Nephron progenitor cell (in vitro differentiated cells): ENCODE measurements at places on chromosomes 12 and 14.

GRCh38 chr14:81137316-81137715, 83.4 kb downstream of the GTF2A1 start:
- no peak for DNase-seq

DNA sequence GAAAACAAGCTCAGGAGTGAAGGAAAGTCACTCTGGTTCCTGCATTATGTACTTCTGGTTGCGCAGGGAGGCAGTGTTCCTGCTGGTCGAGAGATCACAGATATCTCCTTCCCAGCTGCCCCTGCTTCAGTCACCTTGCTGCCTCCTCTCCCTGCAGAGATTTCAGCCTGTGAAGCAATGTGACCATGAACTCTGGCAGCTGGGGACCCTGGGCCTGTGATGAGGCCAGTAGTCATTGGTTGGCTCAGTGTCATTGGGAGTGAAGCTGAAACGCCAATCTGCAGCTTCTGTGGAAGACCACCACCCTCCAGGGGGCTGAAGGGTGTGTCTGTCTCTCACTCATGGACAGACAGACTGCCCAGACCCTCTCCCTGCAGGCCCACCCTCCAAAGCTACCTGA, 45.0 kb downstream of the PLEKHD1 start:
- no peak for DNase-seq

- no peak for DNase-seq
These were observed 148.5 kb downstream of the VRK1 start for GRCh38 chr14:96945721-96946120.

- no peak for DNase-seq
These were observed 301.6 kb downstream of the PCNX1 start for GRCh38 chr14:71208702-71209357.

GRCh38 chr14:58946431-58946830, 242.0 kb upstream of the DAAM1 start:
- DNase-seq = no peak

DNA sequence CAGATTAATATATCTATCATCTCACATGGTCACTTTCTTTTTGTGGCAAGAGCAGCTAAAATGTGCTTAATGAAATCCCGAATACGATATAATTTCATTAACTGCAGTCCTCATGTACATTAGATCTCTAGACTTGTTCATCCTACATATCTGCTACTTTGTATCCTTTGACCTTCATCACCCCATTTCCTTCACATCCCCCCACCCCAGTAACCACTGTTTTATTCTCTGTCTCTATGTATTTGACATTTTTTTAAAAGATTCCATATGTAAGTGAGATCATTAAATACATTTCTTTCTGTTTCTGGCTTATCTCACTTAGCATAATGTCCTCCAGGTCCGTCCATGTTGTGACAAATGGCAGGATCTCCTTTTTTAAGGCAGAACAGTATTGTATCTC, 23.0 kb upstream of the ST8SIA1 start:
- no peak for DNase-seq

GRCh38 chr14:31777312-31777711, 216.1 kb downstream of the NUBPL start:
- no peak for DNase-seq

DNA sequence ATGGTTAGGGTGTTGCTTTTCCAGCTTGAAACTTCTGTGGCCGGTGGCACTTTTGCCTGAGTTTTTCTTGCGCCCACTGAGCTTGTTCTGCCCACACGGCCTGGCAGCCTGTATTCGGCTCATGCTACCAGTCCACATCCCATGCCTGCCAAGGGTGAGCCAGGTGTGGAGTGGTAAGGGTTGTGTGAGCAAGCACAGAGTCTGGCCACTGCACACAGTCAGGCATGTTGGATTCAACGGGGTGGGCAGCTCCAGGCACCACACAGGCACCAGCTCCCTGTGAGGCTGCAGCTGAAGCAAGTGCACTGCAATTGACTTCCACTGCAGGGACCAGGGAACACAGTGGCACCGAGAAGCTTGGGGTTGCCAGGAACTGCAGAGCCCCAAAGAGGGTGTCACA, 18.8 kb upstream of the NTS start:
- no peak for DNase-seq

- DNase-seq = no peak
These were observed 327.6 kb upstream of the SFSWAP start for GRCh38 chr12:131383291-131383690.

DNA sequence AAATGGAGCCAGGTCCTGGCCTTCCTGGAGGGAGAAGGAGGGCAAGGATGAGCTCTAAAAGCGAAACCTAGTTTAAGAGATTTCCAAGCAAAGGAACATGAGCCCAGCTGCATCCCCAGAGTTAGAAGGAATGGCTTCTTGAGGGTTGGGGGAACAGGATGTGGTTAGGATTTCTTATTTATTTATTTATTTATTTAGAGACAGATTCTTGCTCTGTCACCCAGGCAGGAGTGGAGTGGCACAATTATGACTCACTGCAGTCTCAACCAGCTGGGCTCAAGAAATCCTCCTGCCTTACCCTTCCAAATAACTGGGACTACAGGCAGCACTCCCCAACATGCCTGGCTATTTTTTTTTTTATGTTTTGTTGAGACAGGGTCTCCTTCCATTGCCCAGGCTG, 25.3 kb upstream of the TMEM106C start:
- no peak for DNase-seq

GRCh38 chr12:110743571-110744093, 941 bp upstream of the PPP1CC start:
- DNase-seq = peak; percentile 32

- DNase-seq = no peak
These were observed 188.6 kb upstream of the SOX5 start for GRCh38 chr12:24138041-24138440.

DNA sequence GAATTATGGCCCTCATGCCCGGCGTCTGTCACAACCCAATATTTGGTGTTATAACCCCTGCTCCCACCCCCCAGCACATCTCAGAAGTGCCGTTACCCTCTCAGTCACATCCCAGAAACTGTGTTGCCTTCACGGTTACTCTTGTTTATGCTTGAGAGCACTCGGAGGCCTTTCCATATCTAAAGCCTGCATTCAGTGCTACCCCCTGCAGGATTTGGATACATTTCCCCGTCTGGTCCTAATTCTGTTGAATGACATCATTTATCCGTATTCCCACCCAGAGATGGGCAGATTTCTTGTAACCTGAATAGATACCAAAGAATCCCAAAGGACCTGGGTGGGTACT, 19.1 kb upstream of the FOS start:
- DNase-seq = no peak

DNA sequence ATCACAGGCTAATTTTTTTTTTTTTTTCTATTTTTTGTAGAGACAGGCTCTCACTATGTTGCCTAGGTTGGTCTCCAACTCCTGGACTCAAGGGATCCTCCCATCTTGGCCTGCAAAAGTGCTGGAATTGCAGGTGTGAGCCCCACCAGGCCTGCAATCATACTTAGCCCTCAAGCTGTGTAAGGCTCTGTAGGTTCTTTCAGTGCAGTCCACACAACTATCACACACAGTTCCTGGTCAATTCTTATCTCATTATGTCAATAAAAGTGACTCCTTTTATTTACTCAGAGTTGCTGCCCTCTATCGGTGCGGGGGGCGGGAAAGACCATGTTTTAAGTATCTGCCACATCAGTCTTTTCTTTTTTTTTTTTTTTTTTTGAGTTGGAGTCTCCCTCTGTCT, 29.0 kb downstream of the SLC2A3 start:
- peak; percentile 31 for DNase-seq

GRCh38 chr14:105100910-105101309, 35.7 kb upstream of the GPR132 start:
- no peak for DNase-seq

DNA sequence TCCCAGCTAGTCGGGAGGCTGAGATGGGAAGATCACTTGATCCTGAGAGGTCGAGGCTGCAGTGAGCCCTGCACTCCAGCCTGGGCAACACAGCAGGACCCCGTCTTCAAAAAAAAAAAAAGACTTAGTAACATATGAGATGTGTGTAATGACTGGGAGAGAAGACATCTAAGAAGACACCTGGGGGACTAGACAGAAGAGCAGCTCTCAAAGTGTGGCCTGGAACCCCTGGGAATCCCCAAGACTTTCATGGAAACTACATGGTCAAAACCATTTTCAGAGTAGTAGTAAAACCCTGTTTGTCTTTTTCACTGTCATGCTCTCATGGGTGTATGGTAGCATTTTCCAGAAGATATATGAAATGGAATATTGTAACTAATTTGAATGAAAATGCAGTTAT, 45.3 kb downstream of the R3HDM2 start:
- no peak for DNase-seq

DNA sequence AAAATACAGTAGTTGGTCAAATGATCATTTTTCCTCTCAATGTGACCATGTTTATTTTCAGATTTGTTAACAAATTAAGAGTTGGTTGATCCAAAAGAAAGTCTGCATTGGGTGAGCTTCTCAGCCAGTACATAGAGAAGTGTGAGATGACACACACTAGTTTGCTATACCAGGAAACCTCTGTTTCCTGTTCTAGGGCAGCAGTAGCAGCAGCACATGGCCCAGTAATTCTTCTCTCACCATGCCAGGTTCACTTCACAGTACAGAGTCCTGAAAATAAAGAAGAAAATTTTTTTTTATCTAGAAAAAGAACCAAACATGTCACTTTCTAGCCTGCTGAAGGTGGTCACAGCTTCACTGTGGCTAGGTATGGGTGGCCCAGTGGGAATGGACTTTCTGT, 250.2 kb upstream of the OR4E1 start:
- no peak for DNase-seq

DNA sequence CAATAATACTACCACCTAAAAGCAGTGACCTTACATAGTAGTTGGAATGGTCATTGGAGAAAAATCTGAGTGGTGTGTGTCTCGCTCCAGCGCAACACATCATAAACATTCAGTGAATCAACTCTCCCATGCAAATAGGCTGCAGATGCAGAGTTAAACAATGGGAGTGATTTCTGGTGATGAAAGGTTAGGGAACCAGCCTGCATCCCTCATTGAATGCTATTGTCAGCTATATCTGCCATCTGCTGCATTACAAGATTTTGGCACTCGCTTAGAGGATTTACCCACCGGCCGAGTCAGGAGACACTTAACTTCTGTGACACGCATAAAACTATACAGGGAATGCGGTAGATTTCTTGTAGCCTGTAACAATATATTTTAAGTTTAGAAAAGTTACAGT, 900.9 kb downstream of the FLRT2 start:
- DNase-seq = no peak

DNA sequence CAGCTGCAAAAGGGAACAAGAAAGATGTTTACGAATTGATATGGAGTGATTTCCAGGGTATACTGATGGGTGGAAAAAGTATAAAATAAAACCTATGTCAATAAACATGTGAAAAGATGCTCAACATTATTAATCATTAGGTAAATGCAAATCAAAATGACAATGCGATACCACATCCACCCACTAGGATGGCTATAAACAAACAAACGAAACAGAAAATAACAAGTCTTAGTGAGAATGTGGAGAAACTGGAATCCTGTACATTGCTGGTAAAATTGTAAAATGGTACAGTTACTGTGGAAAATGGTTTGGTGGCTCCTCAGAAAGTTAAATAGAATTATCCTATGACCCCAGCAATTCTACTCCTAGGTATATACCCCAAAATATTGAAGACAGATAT, 9.5 kb upstream of the BEST3 start:
- no peak for DNase-seq

DNA sequence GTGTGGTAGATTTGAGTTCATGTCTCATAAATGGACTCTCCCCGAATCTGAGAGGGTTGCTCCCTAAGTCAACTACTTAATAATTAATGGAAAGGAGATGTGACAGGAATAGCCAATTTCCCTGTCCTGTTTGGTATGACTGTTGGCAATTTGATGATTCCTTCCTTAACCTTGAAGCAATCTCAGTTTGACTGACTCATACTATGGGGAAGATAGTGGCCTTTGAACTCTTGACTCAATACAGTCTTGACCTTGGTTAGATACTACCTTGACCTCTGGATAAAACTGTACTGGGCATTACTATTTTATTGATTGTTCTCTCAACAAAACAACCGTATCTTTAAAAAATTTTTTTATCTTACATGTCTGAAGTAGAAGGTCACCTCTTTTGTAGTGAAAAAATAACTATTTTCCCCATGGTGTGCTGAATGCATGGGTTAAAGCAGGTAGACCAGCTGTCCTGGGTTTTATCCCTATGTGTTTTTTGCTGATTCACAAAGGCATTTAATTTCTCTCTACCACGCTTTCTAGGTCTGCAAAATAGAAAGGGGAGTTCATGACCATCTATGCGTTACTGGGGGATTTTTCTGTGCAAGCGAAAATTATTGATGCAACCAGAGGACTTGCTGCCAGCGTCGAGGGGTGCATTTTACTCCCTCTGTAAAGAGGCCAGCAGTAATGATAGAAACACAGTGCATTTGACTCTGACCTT, 80.1 kb downstream of the ETV6 start:
- DNase-seq = no peak

DNA sequence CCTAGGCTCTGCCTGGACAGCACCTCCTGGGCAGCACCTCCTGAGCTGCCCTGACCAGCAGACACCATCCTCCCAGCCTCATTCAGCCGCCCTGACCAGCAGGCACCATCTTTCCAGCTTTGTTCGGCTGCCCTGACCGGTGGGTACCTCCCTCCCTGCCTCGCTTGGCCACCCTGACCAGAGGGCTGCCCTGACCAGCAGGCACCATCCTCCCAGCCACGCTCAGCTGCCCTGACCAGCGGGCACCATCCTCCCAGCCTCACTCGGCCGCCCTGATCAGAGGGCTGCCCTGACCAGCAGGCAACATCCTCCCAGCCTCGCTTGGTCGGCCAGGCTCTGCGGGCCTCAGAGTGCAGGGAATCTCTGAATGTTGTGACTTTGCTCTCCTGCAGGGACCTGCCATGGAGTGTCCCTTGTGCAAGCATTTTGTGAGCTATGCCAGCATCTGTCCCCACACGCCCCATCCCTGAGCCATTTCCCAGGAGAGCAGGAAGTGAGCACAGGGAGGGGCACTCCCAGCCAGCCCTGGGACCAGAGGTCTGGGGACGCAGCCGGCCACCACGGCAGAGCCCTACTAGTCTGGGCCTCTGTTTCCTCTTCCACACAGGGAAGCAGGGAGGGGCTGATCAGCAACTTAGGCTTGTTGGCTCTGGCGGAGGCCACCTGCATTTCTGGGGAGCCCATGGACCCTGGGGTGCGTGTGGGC, 265.5 kb downstream of the SEC23A start:
- peak; percentile 10 for DNase-seq

DNA sequence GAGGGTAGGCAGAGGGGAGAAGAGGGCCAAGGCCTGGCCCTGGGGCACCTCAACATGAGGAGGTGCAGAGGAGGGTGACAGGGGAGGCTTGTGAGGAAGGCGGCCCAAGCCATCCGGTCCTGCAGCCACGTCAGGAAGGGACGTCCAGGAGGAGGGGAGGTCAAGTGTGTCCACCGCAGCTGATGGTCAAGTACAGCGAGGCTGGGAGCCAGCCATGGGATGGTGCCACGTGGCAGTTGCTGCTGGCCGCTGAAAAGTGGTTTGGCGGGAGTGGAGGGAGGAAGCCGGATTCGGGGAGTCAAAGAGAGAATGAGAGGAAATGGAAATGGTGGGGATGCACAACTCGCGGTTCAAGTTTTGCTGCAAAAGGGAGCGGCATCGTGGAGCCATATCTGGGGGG, 41.2 kb downstream of the PRIMA1 start:
- no peak for DNase-seq
